Activated CD4-positive, alpha-beta T cell treated with anti-CD3 and anti-CD28 coated beads for 36 hours (primary cell): ENCODE measurements at places on chromosomes 6 and 20. TPM values are rescaled to one million over a fixed set of nuclear protein-coding genes. Genes with fewer than 3 reads are reported as not detected.

GRCh38 chr6:51675922-51676275 is 411.5 kb downstream of the PKHD1 start:
- no peak for DNase-seq

DNA sequence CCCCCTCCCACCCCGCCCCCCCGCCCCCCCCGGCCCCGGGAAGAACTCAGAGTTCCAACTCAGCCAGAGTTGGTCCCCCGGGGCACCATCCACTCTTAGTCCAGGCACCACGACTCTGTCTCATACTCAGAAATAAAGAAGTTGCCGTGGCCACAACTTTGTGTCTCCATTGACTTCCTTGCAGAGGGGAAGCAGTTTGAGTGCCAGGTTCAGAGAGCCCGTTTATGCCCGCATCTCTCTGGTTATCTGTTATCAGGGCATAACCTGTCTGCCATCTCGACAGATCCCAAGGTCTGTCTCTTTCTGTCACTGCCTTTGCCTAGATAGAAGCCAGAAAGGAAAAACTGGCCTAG is 605 bp downstream of the CDC5L start:
- DNase-seq, result no peak

Gene KCNK16
- total RNA-seq, result not detected

Gene TRIM38
- total RNA-seq, result 24.9 TPM
